ENCODE measurements at places on chromosomes 1 and 21. TPM values are rescaled to one million over a fixed set of nuclear protein-coding genes. Genes with fewer than 3 reads are reported as not detected.

DNA sequence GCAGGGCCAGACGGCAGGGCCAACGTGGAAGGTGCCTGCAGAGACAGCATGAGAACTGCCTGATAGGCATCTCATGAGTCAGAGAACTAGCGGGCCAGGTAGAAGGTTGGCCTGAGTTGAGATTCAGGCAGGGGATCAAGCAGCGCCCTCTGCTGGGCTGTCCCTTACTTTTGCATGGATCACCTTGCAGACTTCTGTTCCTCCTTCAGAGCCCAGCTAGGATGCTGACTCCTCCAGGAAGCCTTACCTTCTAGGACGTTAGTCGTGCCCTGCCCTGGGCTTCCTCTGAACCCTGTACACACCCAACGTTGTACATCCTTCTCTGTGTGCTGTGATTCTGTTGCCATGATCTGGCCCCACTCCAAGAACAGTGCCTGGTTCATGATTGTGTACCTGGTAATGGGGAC is 231.3 kb upstream of the VAMP3 start:
- DNase-seq = no peak

Gene SLX9
- 19.9 TPM for polyA plus RNA-seq

Gene TNNT2
- 12.0 TPM for polyA plus RNA-seq

GRCh38 chr1:109840011-109840629 is 70.5 kb upstream of the CSF1 start:
- DNase-seq = no peak

Gene C1QTNF12
- polyA plus RNA-seq = 1.6 TPM

DNA sequence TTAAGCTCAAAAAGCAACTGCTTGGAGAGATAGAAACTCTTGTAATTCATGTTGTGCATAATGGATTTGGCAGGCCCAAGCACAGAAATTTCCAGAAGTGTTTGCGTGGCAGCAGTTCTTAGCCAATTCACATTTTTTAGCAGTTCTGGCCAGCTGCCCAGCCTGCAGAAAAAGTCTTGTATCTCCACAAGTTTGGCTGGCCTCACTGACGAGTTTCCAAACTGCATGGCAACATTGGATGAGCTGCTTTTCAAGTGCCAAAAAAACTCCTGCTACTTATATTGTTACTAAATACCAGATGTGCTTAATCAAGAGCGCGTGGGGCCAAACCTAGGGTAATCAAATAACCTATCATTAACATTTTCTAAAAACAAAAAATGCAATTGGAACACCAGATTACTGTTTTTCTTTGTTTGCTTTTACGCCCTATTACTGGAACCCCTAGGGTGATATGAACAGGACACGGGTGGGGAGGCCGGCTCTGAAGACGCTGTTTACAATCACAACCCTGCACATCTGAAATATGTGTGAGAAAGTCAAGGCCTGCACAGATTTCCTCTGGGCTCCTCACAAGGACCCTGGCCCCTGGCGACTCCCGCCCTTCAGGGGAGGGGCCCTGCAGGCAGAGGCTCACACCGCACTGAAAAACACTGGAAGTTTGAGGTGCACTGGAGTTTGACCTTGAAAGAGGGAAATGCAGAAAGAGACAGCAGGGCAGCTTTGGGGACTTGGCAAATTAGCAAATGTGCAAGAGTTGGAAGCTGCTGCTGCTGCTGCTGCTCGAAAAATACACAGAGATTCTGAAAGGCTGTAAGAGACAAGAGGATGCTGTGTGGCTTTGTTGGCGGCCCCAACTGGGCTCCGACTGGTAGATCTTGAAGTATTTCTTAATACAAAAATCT is 55.2 kb upstream of the TARBP1 start:
- DNase-seq = peak; percentile 96

Gene SH2D1B
- 0.33 TPM for polyA plus RNA-seq

DNA sequence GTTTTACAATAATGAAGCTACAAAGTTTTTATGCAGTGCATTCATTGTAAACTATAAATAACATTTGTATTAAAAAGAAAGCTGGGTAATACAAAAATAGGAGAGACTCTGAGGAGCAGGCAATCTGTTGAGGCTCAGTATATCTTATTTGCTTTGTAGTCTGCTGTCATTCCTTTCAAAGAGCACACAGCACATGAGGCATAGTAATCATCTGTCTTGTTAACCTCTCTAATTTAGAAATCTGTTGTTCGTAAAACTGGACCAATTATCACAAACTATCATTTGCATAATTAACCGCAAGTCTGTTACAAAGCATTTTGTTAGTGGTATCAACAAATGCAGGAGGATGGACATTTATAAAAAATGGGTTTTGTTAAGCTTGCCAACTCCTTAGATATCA is 51.0 kb downstream of the SELENOF start:
- no peak for DNase-seq

DNA sequence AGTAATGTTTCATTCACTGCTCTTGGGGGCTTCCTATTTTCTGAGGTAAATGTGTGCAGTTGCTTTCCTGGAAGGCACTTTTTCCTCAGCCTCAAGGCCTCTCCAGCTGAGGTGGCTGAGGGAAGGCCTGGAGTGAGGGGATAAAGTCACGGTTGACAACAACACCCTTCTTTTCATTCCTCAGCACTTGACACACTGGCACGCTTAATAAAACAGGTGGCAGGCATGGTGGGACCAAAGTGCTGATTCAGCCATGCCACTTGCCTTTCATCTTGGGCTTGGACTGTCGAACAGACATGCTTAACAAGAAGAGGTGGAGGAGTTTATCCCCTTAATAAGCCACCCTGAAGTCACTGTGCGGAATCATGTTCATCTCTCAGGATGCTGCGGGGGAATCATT is 23.6 kb upstream of the GRHL3 start:
- DNase-seq = no peak

GRCh38 chr1:56139836-56140235 is 439.5 kb downstream of the PLPP3 start:
- DNase-seq = no peak

DNA sequence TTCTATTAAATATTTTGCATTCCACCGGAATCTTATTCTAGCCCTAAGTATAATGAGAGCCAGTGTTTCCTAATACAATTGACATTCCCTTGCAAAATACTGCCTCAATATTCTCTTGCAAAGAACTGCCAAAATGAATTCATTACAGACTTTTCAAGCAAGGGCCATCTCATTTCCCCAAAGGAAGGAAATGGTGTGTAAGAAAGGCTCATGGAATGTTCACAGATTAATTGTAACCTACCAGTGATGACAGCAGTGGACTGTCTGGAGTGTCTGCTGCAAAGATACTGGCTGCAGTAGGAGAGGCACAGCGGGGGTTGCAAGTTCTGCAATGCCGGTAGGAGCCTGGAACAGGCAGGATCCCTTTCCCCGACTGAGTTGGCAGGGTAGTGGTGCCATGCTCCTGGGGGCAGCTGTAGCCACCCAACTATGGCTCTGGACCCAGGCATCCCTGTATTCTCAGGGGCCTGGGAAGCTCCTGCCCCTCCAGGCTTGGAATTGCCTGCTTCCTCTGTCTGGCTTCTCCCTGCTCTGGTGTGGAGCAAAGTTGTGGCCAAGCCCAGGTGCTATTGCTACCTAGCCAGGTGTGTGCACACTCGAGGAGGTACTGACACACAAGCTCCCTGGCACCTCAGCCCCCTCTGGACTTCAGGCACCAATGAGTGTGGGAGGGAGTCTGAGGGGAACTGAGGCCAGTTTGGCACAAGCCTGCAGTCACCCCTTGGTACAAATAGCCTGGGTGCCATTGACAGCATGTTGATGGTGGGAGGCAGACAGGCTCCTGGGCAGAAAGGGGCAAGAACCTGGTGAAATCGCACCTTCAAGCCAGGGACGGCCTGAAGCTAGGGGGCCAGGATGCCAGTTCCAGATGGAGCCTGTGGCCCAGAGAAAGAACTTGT is 1371.0 kb downstream of the KCNT2 start:
- DNase-seq = no peak

DNA sequence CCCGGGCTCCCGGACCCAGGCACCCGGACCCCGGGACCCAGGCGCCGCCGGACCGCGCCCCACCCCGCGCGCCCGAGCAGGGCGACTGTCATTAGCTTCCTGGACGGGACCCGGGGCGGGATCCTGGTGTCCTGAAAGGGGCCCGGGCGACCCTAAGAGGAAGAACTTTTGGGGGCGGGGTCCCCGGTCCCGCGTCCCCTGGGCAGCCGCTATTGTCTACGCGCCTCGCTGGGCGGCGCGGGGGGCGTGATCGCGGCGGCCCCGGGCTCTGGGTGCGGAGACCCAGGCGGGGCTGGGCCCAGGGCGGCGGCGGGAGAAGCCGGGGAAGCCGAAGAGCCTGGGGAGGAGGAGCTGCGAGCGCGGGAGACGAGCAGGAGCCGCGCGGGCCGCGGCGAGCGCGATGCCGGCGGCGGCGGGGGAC is 465 bp downstream of the HUNK start:
- DNase-seq = peak; percentile 73

DNA sequence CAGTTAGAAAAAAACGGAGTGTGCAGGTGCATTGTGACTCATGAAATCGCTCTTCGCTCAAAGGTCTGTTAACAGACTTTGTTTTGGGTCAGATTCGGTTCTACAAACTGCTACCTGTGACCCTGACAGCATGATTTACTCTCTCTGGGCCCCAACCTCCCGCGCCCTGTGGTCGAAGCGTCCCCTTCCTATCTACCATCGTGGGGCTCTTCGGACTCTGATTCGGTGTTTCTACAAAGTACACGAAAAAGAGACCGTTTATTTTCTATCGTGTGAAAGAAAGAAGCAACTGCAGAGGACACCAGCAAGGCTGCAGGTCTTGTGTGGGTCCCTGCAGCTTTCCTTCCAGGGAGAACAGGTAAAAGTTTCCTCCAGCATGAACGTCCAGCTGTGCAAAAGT is 29.4 kb upstream of the SLC19A1 start:
- no peak for DNase-seq

DNA sequence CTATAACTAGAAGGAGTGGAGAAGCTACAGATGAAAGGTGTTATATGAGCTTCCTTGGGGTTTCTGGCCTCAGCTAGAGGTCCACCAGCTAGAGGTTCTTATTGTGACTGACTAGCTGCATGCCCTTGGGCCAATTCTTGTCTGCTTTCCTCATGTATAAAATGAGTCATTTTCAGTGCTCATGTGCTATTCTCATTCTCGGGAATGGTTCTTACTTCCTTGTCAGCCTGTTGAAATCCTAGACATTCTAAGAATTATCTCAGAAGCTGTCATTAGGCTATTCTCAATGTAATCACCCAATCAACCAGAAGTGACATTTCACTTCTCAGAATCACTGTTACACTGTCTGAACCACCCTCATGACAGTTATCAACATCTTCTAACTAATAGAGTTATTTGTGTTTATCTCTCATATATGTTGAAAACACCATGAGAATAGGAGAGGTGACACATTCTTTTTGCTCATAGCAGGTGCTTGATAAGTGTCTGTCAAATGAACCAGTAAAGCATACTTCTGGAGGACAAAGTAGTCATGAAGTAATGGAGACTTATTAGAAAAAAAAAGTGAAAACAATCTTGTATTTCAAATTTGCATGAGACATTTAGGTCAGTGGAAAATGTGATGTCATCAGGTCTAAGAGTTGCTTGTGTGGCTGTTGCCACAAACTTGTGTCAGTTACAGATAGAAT is 122.8 kb upstream of the IVNS1ABP start:
- DNase-seq = no peak

All from stomach (tissue), 19 donors.